ENCODE measurements at places on chromosomes 5 and 9. TPM values are rescaled to one million over a fixed set of nuclear protein-coding genes. Genes with fewer than 3 reads are reported as not detected.
A peak's percentile ranks its signal among the peaks of the same experiment; 100 is the strongest.

DNA sequence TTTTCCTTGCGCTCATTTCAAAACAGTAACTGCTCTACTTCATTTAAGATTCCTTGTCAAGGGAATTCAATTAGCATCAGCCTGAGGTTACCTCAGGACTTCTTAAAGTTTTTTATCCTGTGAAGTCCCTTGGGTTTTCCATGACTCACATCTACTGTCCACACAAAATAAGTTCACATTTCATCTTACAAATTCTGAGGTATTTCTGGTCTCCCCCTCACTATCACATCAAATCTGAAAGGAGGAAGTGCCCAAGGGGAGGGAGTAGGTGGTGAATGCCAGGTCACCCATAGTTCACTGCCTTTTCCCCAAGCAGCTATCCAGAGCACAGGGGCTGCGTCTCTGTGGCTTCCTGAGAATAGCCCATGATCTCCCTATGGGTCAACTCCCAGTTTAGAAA lies 227.1 kb upstream of the NREP start:
- no peak overlapping the region for H3K4me3 ChIP-seq
- peak; percentile 27 for DNase-seq
- no peak overlapping the region for H3K27ac ChIP-seq
- peaks cover 7% of the 10 kb centered on the region for H3K4me1 ChIP-seq

DNA sequence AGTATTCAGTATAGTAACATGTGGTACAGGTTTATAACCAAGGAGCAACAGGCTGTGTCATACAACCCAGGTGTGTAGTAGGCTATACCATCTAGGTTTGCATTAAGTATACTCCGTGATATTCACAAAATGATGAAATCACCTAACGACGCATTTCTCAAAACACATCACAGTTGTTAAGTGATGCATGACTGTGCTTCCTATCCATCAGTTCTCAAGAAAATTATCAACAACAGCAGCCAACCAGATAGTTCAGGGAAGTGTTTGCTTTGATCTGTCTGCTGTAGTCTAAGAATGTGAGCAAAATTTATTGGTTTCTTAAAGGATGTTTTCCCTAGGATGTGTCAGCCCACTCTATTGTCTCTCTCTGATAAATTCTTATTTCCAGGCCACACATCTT lies 7.4 kb downstream of the ZBTB26 start:
- DNase-seq = no peak
- H3K4me1 ChIP-seq = no peaks in the 10 kb centered on the region
- no peak overlapping the region for H3K4me3 ChIP-seq
- H3K27me3 ChIP-seq = no peaks in the 10 kb centered on the region
- no peak overlapping the region for H3K27ac ChIP-seq

DNA sequence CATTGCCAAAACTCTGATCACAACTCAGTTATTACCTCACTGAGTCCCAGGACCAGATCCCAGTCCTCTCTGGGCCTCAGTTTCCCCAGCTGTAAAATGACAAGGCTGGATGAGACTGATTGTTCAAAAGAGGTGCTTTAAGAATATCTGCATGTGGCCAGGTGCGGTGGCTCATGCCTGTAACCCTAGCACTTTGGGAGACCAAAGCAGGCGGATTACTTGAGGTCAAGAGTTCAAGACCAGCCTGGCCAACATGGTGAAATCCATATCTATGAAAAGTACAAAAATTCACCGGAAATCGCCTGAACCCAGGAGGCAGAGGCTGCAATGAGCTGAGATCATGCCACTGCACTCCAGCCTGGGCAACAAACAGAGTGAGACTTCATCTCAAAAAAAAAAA lies 8.3 kb downstream of the ATOX1 start:
- peaks cover 19% of the 10 kb centered on the region for H3K36me3 ChIP-seq
- H3K27ac ChIP-seq = no peak overlapping the region

- no peaks in the 10 kb centered on the region for H3K27me3 ChIP-seq
- peaks cover 21% of the 10 kb centered on the region for H3K4me1 ChIP-seq
- H3K27ac ChIP-seq = no peak overlapping the region
- peak; percentile 38 for DNase-seq
- peaks cover 4% of the 10 kb centered on the region for H3K36me3 ChIP-seq
- no peak overlapping the region for H3K4me3 ChIP-seq
Measured at GRCh38 chr9:121974421-121974820, 118.7 kb downstream of the TTLL11 start.

Gene IPPK
- 16.6 TPM for total RNA-seq

GRCh38 chr5:7565559-7565958 lies 169.6 kb downstream of the ADCY2 start:
- H3K4me1 ChIP-seq = no peaks in the 10 kb centered on the region
- H3K4me3 ChIP-seq = no peak overlapping the region
- DNase-seq = no peak

GRCh38 chr5:150516011-150516410 lies 8.1 kb downstream of the NDST1 start:
- H3K4me3 ChIP-seq = no peak overlapping the region
- H3K27me3 ChIP-seq = no peaks in the 10 kb centered on the region
- no peak for DNase-seq
- peaks cover 57% of the 10 kb centered on the region for H3K4me1 ChIP-seq

- no peak overlapping the region for H3K27ac ChIP-seq
- H3K4me3 ChIP-seq = no peak overlapping the region
- no peak for DNase-seq
- no peaks in the 10 kb centered on the region for H3K27me3 ChIP-seq
- H3K36me3 ChIP-seq = no peaks in the 10 kb centered on the region
- H3K4me1 ChIP-seq = no peaks in the 10 kb centered on the region
Measured at GRCh38 chr9:87447547-87448432, 49.9 kb upstream of the DAPK1 start.

DNA sequence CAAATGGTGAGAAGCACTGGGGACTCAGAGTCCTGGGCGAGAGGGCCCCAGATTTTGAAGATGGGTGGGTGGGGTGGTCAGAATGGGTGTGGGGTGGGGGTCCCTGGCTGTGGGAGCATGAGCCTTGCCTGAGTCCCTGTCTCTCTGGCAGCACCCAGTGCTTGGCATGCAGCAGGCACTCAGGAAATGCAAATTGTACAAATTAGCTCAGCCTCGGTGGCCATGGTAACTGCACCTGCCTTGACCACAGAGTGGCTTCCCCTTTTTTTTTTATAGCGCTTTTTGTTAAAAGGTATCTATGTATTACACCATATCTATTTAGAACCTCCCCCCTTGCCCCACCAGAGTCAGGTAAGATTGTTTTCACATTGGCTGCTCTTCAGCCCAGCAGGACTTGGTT lies 19.2 kb upstream of the PITX1 start:
- H3K36me3 ChIP-seq = peaks cover 7% of the 10 kb centered on the region
- H3K4me1 ChIP-seq = no peaks in the 10 kb centered on the region
- H3K27ac ChIP-seq = no peak overlapping the region
- H3K4me3 ChIP-seq = no peak overlapping the region
- no peak for DNase-seq

Gene PDE6A
- 0.22 TPM for total RNA-seq

DNA sequence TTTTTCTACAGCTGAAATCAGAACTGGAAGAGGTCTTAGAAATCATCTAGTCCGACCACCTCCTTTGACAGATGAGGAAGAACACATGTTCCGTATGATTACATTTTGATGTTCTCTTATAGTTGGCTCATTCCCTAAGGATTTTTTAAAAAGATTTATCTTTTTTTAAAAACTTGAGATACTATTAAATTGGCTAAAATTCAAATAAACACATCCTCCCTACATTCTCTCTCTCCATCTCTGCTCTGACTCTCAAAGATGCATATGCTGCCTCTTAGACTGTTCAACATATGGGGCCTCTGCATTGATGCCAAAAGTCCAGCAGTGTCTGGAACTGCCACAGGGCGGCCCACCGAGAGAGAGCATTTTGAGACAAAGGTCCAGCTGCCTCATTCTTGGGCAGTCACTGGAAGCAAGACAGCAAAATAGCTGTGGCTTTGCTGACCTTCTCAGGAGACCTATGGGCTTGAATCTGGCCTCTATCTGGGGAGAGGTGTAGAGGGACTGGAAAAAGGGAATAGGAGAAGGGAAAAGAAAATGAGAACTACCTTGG lies 12.8 kb upstream of the TSSK1B start:
- peaks cover 7% of the 10 kb centered on the region for H3K36me3 ChIP-seq
- no peak overlapping the region for H3K4me3 ChIP-seq
- no peak for DNase-seq
- no peak overlapping the region for H3K27ac ChIP-seq

Gene N4BP3
- total RNA-seq = 0.56 TPM

DNA sequence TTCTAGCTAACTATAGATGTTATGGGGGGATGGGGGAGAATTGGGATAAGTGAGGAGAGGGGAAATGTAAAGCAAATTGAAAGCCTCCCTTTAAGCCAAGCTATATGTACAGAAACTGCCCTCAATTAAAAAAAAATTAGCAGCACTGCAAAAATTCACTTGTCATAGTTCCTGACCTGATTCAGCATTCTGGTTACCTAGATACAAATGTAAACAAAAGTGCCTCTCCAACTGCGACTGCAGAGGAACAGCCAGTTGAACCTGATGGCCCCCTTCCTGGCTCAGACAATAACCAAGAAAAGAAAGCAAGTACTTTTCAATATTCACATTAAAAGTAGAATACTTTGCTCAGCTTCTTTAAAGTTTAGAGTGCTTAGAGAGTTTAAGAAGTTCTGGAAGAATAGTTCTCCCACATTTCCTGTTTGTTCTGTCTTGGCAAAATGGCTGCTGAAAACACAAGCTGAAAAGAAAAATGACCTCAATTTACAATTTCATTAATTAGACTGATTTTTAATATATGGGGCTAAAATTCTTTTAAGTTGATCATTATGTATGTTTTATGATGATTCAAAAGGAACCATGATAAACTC lies 1.5 kb downstream of the FAM81B start:
- H3K4me1 ChIP-seq = no peaks in the 10 kb centered on the region
- H3K4me3 ChIP-seq = no peak overlapping the region
- peak; percentile 28 for DNase-seq
- H3K27ac ChIP-seq = no peak overlapping the region
- no peaks in the 10 kb centered on the region for H3K36me3 ChIP-seq

DNA sequence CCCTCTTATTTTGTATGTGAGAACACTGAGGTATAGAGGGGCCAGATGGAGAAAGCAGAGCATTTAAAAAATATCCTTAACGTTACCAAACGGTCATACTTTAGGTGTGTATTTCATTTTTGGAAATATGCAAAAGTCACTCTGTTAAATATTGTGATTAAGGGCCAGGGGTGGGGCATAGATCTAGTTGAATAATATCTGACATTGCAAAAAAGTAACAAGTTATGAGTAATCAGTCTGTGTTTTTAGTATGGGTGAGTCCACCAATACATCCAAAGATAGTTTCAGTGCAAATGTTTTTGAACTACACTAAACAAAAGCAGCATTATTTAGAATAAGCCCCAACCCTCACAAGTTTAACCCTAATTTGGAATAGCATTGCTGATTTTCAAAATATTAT lies 45.3 kb upstream of the CCDC112 start:
- peaks cover 24% of the 10 kb centered on the region for H3K4me1 ChIP-seq
- H3K4me3 ChIP-seq = no peak overlapping the region
- no peak for DNase-seq
- no peaks in the 10 kb centered on the region for H3K36me3 ChIP-seq

DNA sequence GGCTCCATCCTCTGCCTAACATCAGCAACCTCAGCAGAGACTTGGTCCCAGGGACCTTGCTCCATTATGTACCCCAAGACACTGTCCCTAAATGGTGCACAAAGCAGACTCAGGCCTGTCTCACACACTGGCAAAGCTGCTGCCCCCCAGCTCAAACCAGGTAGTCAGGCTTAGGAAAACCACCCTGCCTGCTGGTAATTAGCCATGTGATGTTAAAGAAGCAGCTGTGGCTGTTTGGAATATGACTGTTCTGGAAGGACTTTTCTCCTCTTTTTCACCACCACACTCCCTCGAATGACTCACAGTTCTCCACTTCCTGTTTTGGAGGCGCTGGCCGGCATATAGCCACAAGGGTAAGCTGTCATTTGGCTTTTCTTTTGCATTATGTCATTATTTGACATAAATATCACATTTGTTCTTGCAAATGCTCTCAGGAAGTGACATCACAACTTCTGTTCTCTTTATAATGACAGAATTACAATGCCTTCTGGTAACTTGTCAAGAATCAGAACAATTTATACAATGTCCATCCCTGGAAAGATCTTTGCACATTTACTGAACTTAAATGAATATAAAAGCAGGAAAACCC lies 113.9 kb downstream of the SUSD1 start:
- peak; percentile 92 for DNase-seq
- H3K27ac ChIP-seq = peak overlapping the region; percentile 53
- no peaks in the 10 kb centered on the region for H3K36me3 ChIP-seq
- H3K4me1 ChIP-seq = peaks cover 43% of the 10 kb centered on the region

Gene NR5A1
- total RNA-seq = not detected

DNA sequence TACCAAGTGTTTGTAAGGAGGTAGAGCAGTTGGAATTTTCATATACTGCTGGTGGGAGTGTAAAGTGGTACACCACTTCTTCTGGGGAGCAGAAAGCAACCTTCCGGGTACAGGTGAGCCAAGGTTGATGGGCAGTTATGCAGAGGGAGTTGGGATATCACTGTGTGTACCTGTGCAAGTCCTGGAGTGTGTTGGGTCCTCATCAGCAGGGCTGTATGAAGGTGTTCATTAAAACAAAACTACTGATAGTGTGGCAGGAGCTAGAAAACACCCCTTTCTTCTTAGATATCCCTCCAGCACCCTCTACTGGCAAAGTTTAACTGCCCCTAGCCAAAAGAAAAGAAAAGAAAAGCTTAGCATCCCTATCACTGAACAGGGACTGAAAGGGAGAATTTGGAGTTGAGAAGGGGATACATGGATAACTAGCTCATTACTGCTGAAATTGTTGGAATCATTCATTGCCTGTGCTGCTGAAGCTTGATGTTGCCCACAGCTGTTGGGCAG lies 10.7 kb downstream of the MARCHF6 start:
- H3K36me3 ChIP-seq = peaks cover 19% of the 10 kb centered on the region
- no peak overlapping the region for H3K27ac ChIP-seq
- no peaks in the 10 kb centered on the region for H3K27me3 ChIP-seq
- H3K4me1 ChIP-seq = peaks cover 37% of the 10 kb centered on the region
- H3K4me3 ChIP-seq = no peak overlapping the region
- DNase-seq = peak; percentile 43

Gene LCN9
- total RNA-seq = not detected

GRCh38 chr9:109421026-109421970 lies 76.8 kb downstream of the PTPN3 start:
- DNase-seq = no peak
- H3K27me3 ChIP-seq = no peaks in the 10 kb centered on the region
- H3K4me3 ChIP-seq = no peak overlapping the region
- no peaks in the 10 kb centered on the region for H3K4me1 ChIP-seq
- H3K27ac ChIP-seq = no peak overlapping the region
- H3K36me3 ChIP-seq = peaks cover 62% of the 10 kb centered on the region

DNA sequence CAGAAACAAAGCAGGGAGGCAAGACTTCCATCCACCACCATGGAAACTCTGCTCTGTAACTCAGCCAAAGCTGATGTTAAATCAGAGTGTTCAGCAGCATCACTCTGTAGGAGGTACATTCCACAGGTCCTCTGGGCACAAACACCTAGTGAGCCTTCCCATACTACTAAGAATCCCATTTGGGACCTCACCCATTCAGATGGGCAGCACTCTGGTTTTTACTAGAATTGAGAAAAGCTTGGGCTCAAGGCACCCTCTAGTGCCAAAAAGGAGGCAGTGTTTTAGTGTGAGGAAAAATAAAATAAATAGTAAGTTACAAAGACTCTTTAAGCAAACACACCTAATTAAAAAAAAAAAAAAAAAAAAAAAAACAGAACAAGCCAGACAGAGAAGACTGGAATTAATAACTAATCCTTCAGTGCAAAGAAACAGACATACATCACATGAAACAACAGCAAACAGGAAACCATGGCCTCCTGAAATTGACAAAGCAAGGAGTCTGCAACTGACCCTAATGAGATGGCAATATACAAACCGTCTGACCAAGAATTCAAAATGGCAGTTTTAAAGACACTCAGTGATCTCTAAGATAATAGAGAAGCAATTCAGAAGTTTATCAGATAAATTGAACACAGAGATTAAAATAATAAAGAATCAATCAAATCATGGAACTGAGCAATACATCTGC lies 159.5 kb downstream of the GNA14 start:
- DNase-seq = peak; percentile 41
